ENCODE measurements at places on chromosomes 11 and 22.

GRCh38 chr11:1852877-1853276 lies at the start of gene LSP1:
Gene LSP1, plus strand, starts transcription at chr11:1853084. Its CDS starts 61 bp downstream, at chr11:1853145.
- DNase-seq, result no peak

DNA sequence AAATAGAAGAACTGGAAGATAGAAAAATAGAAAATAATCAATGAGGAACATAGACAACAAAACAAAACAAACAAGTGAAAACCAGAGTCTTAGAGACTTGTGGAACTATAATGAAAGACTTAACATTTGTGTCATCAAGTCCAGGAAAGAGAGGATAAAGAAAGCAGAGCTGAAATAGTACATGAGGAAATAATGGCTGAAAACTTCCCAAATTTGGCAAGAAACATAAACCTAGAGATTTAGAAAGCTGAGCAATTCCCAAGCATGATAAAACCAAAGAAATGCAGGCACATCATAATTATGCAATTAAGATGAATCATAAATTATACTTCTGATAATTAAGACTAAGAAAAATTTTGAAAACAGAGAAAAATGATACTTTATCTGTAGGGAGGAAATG lies 614.5 kb downstream of the ETS1 start:
- no peak for DNase-seq

DNA sequence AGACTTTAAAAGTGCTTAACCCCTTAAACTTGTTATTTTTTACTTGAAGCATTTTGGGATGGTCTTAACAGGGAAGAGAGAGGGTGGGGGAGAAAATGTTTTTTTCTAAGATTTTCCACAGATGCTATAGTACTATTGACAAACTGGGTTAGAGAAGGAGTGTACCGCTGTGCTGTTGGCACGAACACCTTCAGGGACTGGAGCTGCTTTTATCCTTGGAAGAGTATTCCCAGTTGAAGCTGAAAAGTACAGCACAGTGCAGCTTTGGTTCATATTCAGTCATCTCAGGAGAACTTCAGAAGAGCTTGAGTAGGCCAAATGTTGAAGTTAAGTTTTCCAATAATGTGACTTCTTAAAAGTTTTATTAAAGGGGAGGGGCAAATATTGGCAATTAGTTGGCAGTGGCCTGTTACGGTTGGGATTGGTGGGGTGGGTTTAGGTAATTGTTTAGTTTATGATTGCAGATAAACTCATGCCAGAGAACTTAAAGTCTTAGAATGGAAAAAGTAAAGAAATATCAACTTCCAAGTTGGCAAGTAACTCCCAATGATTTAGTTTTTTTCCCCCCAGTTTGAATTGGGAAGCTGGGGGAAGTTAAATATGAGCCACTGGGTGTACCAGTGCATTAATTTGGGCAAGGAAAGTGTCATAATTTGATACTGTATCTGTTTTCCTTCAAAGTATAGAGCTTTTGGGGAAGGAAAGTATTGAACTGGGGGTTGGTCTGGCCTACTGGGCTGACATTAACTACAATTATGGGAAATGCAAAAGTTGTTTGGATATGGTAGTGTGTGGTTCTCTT lies 2.8 kb downstream of the MALAT1 start:
- no peak for DNase-seq

DNA sequence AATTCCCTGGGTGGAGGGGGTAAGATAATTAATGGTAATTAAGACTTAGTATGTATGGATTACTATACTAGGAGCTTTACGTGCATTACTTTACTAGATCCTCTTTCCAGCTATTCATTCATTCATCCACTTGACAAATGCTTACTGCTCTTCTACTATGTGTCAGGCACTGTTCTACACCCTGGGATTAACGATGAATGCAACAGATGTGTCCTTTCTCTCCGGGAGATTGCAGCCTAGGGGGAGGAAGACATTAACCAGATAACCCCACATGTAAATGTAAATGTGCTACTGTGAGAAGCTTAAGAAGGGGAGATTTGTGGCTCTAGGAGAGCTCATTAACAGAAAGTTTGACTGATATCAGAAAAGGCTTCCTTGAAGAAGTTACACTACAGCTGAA lies 1.7 kb downstream of the ANKK1 start:
- DNase-seq, result no peak

GRCh38 chr11:114176321-114176720 lies 116.8 kb downstream of the ZBTB16 start:
- no peak for DNase-seq

- DNase-seq, result peak; percentile 17
Measured at GRCh38 chr11:105298630-105299029, 159.1 kb upstream of the CARD18 start.

- no peak for DNase-seq
Measured at GRCh38 chr11:70569996-70570692, 171.8 kb downstream of the CTTN start.

DNA sequence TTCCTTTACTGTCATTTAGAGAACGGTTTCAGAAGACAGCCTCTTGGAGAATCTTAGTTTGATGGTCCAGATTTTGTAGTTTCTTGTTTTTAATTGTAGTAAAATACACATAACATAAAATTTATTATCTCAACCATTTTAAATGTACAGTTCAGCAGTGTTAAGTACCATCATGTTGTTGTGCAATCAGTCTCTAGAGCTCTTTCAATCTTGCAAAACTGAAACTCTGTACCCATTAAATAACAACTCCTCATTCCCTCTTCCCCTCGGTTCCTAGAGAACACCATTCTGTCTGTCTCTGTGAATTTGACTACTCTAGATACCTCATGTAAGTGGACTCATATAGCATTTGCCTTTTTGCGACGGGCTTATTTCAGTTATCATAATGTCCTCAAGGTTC lies 69.8 kb downstream of the GRIK4 start:
- DNase-seq, result no peak

DNA sequence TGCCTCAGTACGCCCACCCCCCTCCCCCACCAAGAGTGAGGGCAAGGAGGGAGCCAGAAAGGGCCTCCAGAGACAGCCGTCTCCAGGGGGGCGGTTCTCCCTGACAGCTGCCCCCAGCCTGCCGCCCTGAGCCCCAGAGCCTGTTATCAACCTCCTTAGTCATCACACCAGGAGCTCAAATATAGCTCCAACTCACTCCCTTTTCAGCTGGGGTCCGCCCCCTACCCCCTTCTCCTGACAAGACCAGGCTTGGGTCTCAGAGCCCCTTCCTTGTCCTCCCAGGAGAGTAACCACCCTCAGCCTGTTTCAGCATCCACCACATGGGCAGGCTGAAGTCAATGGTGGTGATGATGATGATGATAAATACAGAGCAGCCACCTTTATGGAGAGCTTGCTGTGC lies 2.5 kb upstream of the INPP5J start:
- no peak for DNase-seq

- DNase-seq, result peak; percentile 90
Measured at GRCh38 chr11:62612366-62613290, at the start of the genes EML3 and ROM1. Gene EML3, minus strand, starts transcription at chr11:62612775. Its CDS starts 318 bp downstream, at chr11:62612457. Gene ROM1, plus strand, starts transcription at chr11:62613257. Its CDS starts 25 bp downstream, at chr11:62613282.

- no peak for DNase-seq
Measured at GRCh38 chr11:68998390-68998911, 14.6 kb downstream of the MRGPRF start.
